ENCODE measurements at places on chromosomes 4 and X. TPM values are rescaled to one million over a fixed set of nuclear protein-coding genes. Genes with fewer than 3 reads are reported as not detected.

Gene CLDN24
- total RNA-seq = not detected

Gene LRAT
- total RNA-seq = not detected

DNA sequence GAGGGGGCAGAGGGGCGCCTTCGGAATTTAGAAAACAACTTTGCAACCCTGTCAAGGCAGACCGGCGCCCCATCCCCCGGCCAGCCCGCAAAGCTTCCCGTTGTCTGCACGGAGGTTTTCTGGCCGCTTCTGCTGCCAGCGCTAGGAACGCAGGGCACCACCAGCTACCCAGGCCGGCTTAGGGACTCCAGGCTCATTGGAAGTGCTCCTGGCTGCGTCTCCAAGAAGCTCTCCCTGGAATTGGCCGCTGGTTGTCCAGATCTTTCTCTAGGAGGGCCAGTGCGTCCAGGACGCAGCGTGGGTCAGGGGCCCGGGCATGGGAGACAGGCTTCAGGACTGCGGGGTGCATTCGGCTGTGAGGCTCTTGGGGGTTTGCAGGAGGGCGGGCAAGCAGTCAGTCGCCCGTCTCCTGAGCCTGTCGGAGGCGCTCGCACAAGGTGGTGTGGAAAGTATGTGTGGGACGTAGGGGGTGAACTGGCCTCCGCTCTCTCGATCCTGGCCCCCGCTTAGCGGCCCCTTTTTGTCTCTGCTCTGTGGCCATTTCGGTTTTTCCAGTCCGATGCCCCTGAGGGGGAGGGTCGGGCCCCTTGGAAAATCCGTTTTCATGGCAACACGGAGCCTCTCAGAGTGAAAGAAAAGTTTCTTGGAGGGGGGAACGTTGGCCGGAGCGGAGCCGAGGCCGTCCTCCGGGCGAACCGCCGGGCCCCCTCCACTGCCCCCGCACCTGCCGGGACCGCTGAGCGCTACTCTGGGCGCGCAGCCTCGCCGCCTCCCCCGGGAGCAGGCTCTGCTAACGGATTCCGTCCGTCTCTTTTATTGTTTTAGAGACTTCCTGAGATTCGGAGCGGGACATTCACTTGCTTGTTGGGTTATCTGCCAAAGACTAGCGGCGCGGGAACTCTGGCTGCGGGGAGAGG is 810 bp upstream of the SOX3 start:
- peaks cover 11% of the 10 kb centered on the region for H3K4me1 ChIP-seq
- DNase-seq = no peak
- no peak overlapping the region for H3K27ac ChIP-seq
- peaks cover 56% of the 10 kb centered on the region for H3K27me3 ChIP-seq

DNA sequence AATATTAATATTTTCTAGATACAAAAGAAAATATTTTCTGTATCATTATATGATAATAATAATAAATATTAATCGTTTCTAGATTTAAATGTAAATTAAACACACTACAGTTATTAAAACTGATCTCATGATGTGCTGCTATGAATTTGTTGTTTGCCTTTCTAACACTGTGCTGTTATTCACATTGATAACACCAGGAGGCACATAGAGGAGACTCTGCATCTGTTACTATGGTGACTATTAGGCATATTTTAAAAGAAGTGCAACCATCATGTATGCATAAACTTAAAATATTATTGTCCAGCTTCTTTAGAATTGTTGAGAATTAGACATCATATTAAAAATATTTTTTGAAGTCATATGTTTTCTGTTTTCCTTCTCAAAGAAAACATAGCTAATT is 11.8 kb upstream of the PDGFC start:
- no peaks in the 10 kb centered on the region for H3K27me3 ChIP-seq
- H3K4me1 ChIP-seq = no peaks in the 10 kb centered on the region
- no peak overlapping the region for H3K4me3 ChIP-seq
- DNase-seq = no peak
- no peak overlapping the region for H3K27ac ChIP-seq

- no peak overlapping the region for H3K27ac ChIP-seq
- H3K36me3 ChIP-seq = no peaks in the 10 kb centered on the region
- peaks cover 31% of the 10 kb centered on the region for H3K27me3 ChIP-seq
- DNase-seq = no peak
- H3K4me3 ChIP-seq = no peak overlapping the region
Measured at GRCh38 chr4:154506253-154506652, 14.7 kb upstream of the DCHS2 start.

- H3K36me3 ChIP-seq = no peaks in the 10 kb centered on the region
- peaks cover 14% of the 10 kb centered on the region for H3K27me3 ChIP-seq
- no peak for DNase-seq
- H3K27ac ChIP-seq = no peak overlapping the region
Measured at GRCh38 chr4:79497001-79497400, 89.0 kb upstream of the GK2 start.

GRCh38 chr4:2942532-2943363 is 20.5 kb downstream of the NOP14 start:
- peaks cover 50% of the 10 kb centered on the region for H3K36me3 ChIP-seq
- H3K27me3 ChIP-seq = no peaks in the 10 kb centered on the region
- DNase-seq = no peak
- H3K4me1 ChIP-seq = peaks cover 15% of the 10 kb centered on the region
- no peak overlapping the region for H3K4me3 ChIP-seq

- H3K27ac ChIP-seq = no peak overlapping the region
- H3K36me3 ChIP-seq = no peaks in the 10 kb centered on the region
- no peak overlapping the region for H3K4me3 ChIP-seq
- peaks cover 6% of the 10 kb centered on the region for H3K27me3 ChIP-seq
Measured at GRCh38 chr4:155800685-155801343, 42.0 kb downstream of the GUCY1B1 start.
